ENCODE measurements at places on chromosomes 16 and 17. TPM values are rescaled to one million over a fixed set of nuclear protein-coding genes. Genes with fewer than 3 reads are reported as not detected.

DNA sequence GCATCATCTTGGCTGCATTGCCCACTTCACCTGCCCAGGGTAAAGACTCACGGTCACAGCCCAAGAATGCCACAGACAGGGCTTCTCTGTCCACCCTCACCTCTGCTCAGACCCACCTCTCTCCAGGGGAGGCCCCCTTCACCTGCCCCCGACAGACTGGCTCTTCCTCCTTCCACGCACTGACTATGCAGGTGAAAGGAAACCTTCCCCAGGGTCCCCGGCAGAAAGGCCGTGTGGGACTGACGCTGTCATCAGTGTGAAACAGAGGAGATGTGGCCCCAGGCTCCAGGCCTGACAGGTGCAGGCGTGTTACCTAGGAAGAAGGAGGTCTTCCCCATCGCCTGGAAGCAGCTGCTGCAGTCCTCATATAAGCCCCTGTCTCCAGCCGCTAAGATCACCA, 9.3 kb upstream of the ROGDI start:
- DNase-seq, result no peak

Gene ORAI3
- 10.5 TPM for total RNA-seq

- no peak for DNase-seq
Measured at GRCh38 chr16:71676236-71676635, 48.3 kb downstream of the PHLPP2 start.

Gene PSMD7
- total RNA-seq, result 110 TPM

Measured in HT1080 (cell line).